Inflammatory macrophage (primary cell): ENCODE measurements at places on chromosomes 13 and 19.
A peak's percentile ranks its signal among the peaks of the same experiment; 100 is the strongest.

DNA sequence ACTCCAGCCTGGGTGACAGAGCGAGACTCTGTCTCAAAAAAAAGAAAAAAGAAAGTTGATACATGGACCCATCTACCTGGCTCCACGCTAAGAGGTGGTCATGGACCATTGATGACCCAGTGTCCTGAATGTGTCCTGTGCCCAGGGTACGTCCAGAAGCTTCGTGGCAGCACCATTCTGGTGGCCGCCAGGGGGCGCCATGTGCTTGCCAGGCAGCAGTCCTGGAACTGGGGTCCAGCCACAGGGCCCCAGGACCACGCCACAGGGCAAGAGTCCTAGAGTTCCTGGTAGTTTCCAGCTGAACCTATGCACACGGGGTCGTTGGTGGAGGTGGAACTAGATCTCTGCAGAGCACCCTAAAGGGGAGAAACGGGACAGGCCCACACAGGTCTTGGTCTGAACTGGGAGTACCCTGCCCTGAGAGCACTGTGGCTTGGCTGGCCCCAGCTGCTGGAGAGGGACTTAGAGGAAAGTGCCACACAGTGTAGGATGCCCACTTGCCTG lies 19.9 kb upstream of the FBXO27 start:
- peak; percentile 15 for DNase-seq

DNA sequence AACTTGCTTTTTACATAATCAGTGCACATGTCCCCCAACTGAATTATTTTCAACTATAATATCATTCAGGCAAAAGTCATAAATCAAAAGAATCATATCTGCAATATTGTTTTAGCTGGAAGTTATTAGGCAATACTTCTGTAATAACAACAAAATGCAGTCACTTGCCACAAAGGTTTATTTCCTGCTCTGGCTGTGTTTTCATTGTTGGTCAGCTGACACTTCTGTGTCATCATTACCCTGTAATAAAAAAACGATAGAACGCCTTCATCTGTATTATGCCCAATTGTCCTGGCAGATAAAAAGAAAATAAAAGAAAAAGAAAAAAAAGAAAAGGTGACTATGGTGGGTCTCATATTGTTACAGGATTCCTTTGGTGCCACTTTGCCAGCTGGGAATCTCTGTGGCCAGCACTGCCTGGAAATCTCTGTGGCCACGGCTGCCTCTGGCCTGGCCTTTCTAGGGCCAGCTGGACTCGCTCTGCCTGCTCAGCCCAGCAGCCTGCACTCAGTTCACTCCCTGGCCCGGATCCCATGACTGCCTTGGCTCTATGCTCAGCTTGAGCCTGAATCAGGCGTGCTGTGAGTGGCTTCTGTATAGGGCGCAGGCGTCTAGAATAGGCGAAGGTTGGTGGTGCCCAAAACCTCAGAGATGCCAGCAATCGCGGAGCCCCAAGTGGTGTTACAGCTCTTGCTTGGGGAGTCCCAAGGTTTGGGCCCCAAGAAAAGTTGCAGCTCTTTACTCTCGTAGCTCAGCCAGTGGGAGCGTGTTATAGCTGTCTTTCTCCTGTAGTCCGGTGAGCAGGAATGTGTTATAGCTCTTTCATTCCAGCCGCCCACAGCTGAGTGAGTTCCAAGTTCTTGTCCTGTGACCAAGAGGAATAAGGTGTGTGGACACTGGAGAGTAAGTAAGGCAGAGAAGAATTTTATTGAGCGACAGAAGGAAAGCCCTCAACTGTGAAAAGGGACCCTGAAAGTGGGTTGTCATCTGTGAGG lies 1227.1 kb downstream of the SLITRK1 start:
- no peak for DNase-seq

GRCh38 chr19:31500197-31500830 lies 151.1 kb upstream of the TSHZ3 start:
- DNase-seq = no peak

- peak; percentile 30 for DNase-seq
These were observed 229.8 kb downstream of the KLF5 start for GRCh38 chr13:73288596-73288995.

- no peak for DNase-seq
These were observed 24.3 kb downstream of the TMTC4 start for GRCh38 chr13:100650326-100650725.

- DNase-seq = no peak
These were observed 22.8 kb upstream of the CEBPG start for GRCh38 chr19:33350538-33351309.

- DNase-seq = peak; percentile 40
These were observed 475.7 kb downstream of the UQCRFS1 start for GRCh38 chr19:28737021-28737895.

- DNase-seq = no peak
These were observed 342.7 kb downstream of the ENOX1 start for GRCh38 chr13:43444081-43444480.

DNA sequence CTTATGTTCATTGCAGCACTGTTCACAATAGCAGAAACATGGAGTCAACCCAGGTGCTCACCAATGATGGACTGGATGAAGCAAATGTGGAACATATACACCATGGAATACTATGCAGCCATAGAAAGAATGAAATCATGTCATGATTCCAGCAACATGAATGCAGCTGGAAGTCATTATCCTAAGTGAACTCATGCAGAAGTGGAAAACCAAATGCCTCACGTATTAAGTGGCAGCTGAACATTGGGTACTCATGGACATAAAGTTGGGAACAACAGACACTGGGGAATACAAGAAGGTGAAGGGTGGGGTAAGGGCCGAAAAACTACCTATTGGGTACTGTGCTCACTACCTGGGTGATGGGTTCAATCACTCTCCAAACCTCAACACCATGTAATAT lies 915.9 kb downstream of the UQCRFS1 start:
- DNase-seq = no peak

- DNase-seq = no peak
These were observed 78.6 kb downstream of the CDADC1 start for GRCh38 chr13:49326222-49326917.

DNA sequence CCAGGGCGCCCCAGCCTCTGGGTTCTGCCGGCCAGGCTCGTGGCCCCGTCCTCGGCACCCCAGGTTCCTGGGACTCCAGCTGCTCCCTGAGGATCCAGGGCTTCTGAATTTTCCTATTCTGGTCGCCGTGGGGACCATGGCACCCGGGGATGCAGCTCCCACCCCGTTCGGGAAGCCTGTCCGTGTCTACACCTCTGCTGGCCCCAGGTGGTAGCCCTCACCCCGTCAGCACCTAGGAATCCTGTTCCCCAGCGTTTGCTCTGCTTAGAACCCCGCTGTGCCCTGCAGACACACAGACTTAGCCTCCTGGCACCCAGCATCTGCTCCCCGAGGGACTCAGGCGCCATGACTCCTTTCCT lies 960 bp downstream of the PPFIA3 start:
- no peak for DNase-seq

DNA sequence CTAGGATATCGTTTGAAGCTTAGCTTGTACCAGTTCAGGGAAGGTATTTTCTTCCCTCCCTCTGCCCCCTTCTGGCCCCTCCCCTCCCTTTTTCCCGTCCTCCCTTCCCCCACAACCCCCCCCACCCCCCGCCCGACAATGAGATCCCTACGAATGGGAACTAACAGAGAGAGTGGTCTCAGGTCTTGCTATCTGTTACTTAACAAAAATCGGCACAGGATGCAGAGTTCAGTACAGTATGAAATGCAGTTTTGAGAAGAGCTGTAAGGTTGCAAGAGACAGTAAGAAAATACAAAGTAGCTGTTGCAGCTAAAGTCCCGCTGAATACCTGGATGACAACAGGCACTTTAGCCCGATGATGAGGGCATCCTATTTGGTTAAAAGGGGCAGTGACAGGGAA lies 3.1 kb upstream of the DACH1 start:
- no peak for DNase-seq

- no peak for DNase-seq
These were observed 125.1 kb upstream of the STARD13 start for GRCh38 chr13:33410619-33411018.

DNA sequence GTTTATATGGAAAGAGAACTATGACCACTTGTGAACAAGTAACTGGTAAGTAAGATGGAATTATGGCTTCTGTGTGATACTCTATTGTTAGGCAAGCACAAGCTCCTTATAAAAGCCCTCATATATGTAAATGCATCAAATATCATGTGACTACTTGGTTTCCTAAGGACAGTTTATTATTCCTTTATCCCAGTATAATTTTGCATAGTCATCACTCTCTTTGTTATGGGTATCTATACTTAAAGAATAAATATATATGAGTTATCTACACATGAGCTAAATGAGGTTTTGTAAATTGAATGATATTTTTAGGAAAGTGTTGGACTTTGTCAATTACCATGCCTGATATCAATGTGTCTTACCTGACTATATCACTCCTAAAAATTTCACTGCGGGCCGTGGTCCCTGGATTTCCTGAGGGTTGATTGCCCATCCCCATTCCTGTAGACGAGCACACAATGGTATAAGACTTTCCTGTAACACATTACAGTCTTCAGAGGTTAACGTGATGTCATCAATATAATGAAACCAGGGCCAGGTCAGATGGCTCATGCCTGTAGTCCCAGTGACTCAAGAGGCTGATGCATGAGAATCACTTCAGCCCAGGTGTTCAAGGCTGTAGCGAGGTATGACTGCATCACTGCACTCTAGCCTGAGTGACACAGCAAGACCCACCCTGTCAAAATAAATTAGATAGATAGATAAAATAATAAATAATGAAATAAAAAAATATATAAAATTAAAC lies 20.7 kb downstream of the ZNF844 start:
- no peak for DNase-seq

GRCh38 chr13:43326100-43326499 lies 302.7 kb downstream of the DNAJC15 start:
- no peak for DNase-seq

GRCh38 chr13:113548778-113549621 lies 35.6 kb upstream of the TFDP1 start:
- no peak for DNase-seq

DNA sequence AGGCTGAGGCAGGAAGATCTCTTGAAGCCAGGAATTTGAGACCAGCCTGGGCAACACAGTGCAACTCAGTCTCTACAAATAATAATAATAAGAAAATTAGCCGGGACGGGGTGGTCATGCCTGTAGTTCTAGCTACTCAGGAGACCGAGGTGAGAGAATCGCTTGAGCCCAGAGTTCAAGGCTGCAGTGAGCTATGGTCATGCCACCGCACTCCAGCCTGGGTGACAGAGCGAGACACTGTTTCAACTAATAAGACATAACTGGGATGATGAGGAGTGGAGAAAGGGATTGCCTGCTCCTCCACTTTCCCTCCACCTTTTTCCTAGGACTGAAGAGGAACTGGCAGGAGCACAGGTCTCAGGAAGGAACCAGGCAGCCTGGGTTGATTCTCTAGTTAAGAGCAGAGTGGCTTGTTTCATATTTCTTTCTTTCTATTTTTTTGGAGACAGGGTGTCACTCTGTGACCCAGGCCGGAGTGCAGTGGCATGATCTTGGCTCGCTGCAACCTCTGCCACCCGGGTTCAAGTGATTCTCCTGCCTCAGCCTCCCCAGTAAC lies 4.6 kb upstream of the GPI start:
- DNase-seq = no peak

DNA sequence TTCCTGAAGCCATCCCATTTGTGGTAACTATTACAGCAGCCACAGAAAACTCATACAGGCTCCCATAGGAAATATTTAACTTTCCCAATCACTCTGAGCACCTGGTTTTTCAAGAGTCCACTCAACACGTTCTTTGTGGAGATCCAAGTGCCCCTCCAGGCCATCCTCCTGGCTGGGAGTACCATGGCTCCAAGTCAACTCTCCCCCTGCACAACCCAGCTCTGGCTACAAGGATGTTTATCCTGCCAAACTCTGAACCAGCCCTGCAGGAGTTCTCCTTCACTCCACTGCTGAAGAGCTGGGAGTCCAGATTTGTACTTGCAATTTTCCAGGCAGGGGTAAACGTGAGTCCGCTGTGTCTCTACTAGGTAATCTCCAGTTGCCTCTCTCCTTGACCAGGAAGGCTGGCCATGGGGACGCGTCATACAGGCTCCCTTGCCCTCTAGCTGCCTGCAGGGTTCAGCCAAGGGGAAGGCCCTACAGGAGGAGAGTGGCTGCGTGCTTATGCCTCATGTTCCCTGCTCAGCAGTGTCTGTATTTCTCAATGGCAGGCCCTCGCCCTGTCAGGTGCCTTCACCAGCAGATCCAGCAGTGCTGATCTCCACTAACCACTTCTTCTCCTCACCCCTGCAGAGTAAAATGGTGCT lies 29.9 kb upstream of the ARGLU1 start:
- no peak for DNase-seq

DNA sequence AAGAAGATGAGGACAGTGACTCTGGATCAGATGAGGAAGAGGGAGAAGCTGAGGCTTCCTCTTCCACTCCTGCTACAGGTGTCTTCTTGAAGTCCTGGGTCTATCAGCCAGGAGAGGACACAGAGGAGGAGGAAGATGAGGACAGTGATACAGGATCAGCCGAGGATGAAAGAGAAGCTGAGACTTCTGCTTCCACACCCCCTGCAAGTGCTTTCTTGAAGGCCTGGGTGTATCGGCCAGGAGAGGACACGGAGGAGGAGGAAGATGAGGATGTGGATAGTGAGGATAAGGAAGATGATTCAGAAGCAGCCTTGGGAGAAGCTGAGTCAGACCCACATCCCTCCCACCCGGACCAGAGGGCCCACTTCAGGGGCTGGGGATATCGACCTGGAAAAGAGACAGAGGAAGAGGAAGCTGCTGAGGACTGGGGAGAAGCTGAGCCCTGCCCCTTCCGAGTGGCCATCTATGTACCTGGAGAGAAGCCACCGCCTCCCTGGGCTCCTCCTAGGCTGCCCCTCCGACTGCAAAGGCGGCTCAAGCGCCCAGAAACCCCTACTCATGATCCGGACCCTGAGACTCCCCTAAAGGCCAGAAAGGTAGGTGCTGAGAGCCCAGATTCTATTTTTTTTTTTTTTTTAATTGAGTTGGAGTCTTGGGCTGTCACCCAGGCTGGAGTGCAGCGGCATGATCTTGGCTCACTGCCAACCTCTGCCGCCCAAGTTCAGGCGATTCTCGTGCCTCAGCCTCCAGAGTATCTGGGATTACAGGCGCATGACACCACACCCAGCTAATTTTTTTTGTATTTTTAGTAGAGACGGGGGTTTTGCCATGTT lies 2.3 kb downstream of the PPP1R15A start:
- peak; percentile 87 for DNase-seq

DNA sequence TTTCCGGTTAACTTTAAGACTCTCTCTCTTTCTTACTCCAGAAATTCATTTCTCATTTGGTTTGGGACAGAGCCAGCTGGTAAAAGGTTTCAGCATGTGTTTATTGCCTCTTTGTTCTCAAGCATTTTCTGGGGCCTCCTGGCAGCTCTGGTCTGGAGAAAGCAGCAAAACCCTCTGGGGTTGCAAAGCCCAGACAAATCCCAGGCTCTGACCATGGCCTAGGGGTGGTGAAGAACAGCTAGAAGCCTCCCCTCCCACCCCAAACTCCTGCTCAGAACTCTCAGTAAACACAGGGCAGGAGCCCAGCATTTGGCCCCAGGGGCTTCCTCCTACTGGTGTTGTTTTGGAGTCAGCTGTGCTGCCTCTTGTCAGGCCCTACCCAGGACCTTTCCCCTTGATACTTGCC lies 124.2 kb upstream of the SERP2 start:
- DNase-seq = no peak

DNA sequence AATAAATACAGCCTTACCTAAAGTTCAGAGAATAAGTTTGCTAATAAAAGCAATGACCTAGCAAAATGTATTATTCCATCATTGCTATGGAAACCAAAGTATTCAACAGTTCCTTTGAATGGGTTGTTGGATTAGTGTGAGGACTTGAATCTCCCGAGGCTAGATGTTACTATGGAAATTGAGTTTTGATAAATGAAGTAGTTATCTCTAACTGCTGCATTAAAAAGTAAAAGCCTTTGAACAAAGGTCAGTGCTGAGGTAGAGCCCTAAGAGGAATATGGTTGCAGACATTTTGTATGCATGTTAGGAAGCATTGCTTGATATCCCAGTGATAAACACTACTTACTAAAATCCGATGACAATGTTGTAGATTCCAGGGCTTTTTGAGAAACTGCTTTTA lies 6.2 kb downstream of the KLF5 start:
- DNase-seq = no peak
